ENCODE measurements at places on chromosomes 13 and 19.
A peak's percentile ranks its signal among the peaks of the same experiment; 100 is the strongest.

GRCh38 chr13:33931397-33932311 is 113.7 kb downstream of the RFC3 start:
- H3K4me1 ChIP-seq = no peaks in the 10 kb centered on the region
- no peaks in the 10 kb centered on the region for H3K36me3 ChIP-seq
- no peak overlapping the region for H3K27ac ChIP-seq
- no peak overlapping the region for H3K4me3 ChIP-seq
- no peaks in the 10 kb centered on the region for H3K27me3 ChIP-seq
- DNase-seq = no peak

DNA sequence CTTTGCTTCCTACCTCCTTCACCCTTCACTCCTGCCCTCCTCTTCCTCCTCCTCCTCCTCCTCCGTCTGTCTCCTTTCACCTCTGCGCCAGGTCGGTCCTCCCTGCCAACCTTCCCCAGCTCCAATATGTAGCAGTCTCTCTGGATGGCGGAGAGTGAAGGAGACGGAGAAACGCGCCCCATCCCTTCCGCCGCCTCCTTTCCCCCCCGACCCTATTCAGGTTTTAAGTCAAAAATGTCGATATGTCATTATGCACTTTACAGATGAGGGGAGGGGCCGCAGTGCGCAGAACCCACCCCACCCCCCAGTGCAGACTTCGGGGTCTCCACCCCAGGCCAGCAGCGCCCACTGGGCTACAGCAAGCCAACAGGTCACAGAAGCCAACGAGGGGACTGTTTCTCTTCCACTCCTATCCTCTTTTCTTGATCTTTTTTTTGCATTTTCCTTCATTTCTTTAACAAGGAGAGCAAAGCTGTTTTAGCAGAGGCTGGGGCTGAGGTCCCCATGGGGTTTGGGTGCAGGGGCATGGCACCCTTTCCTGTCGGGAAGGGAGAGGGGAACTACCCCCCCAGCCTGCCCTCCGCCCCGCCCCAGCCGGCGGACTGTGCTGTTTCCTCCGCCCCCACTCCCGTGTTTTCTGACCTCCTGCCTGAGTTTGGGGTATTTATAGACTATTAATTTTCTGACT is 9.2 kb downstream of the MIDN start:
- no peak overlapping the region for H3K4me3 ChIP-seq
- no peaks in the 10 kb centered on the region for H3K27me3 ChIP-seq
- peaks cover 64% of the 10 kb centered on the region for H3K4me1 ChIP-seq
- H3K36me3 ChIP-seq = no peaks in the 10 kb centered on the region

DNA sequence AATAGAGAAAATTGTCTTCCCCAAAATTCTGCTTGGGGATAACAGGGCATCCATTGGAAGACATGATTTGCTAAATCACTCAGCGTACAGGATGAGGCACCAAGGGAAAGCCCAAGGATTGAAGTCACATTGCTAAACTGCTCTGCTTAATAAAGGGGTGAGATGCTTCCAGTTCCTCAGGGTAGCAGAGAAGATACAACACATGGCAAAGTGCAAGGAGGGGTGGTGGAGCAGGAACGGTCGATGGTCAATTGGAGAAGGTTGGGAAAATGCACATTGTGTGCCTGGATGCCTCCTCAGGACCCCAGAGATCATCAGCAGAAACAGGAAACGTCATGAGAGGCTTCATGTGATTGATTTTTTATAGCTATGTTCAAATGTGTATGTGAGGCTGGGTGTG is 116.3 kb upstream of the SOX1 start:
- no peaks in the 10 kb centered on the region for H3K4me1 ChIP-seq
- no peaks in the 10 kb centered on the region for H3K27me3 ChIP-seq
- DNase-seq = no peak
- no peak overlapping the region for H3K27ac ChIP-seq

- H3K27ac ChIP-seq = no peak overlapping the region
- no peak for DNase-seq
- no peaks in the 10 kb centered on the region for H3K4me1 ChIP-seq
- no peaks in the 10 kb centered on the region for H3K36me3 ChIP-seq
Observed at GRCh38 chr19:16266586-16266942, 58.1 kb upstream of the KLF2 start.

DNA sequence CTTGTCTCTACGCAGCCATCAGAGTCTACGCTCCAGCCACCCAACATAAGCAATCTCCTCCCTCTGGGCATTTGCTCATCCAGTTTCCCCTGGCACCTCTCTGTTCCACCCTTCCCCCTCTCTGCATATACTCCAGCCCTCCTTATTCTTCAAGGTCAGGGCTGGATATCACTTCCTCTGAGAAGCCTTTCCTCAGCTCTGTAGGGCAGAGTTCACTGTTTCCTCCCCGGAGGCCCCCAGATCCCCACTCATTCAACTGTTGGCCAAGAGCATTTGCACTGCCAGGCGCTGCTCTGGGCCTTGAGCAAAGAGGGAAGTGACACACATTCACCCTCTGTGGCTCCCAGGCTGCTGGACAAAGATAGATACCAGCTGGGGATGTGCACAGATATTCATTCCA is 3.3 kb downstream of the FCGRT start:
- H3K27ac ChIP-seq = no peak overlapping the region
- no peak overlapping the region for H3K4me3 ChIP-seq
- peaks cover 9% of the 10 kb centered on the region for H3K4me1 ChIP-seq
- H3K27me3 ChIP-seq = no peaks in the 10 kb centered on the region

- peak overlapping the region; percentile 99 for H3K27ac ChIP-seq
- H3K4me3 ChIP-seq = no peak overlapping the region
- H3K4me1 ChIP-seq = peaks cover 46% of the 10 kb centered on the region
- DNase-seq = no peak
- H3K36me3 ChIP-seq = no peaks in the 10 kb centered on the region
Observed at GRCh38 chr19:45765702-45766295, 3.3 kb downstream of the SIX5 start.

GRCh38 chr19:39670998-39671397 is 15.3 kb downstream of the LGALS16 start:
- H3K4me3 ChIP-seq = no peak overlapping the region
- no peaks in the 10 kb centered on the region for H3K4me1 ChIP-seq
- no peak overlapping the region for H3K27ac ChIP-seq
- H3K27me3 ChIP-seq = peaks cover 3% of the 10 kb centered on the region

DNA sequence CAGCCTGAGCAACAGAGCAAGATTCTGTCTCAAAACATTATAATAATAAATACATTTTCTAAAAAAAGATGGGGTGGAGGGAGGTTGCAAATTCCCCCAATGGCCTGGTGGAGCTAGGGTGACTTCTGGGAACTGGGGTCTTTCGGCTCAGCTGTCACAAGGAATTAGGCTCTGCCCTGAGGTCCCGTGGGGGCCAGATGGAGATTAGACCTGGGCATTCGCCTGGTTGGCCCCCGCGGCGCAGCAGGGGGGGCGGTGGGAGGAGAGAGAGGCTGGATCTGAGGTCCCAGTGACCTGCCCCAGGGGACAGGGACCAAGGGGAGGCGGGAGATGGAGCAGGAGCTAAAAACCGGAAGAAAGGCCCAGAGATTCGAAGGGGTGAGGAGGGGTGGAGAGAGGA is 14.8 kb downstream of the FUT6 start:
- no peaks in the 10 kb centered on the region for H3K4me1 ChIP-seq
- H3K27ac ChIP-seq = no peak overlapping the region
- H3K4me3 ChIP-seq = no peak overlapping the region
- no peaks in the 10 kb centered on the region for H3K36me3 ChIP-seq
- peaks cover 39% of the 10 kb centered on the region for H3K27me3 ChIP-seq

DNA sequence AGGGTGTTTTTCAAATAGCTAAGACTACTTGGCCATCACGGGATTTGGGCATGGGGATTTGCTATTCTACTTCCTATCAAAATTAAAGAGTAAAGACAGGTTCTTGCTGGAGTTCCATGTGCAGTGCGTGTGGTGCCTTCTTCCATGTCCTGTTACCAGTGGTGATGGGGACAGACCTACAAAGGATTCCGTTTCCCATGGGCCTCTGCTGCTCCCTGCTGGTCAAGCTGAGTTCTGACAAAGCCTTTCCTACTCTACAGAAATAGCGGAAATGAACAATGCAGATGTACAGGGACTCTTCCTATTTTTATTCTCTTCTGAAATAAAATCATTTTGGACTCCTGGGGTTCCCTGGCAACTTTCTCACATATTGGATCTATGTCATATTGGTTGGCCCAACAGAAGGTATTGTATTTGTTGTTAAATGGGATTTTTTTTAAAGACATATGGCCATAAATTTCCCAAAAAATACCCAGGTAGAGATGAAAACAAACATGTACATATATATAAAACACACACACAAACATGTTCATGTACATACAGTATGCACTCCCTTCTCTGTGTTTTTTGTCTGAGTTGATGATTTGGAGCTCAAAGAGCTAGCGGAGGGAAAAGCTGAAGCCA is 90.5 kb upstream of the SLC15A1 start:
- no peaks in the 10 kb centered on the region for H3K27me3 ChIP-seq
- H3K4me1 ChIP-seq = no peaks in the 10 kb centered on the region
- H3K27ac ChIP-seq = no peak overlapping the region

DNA sequence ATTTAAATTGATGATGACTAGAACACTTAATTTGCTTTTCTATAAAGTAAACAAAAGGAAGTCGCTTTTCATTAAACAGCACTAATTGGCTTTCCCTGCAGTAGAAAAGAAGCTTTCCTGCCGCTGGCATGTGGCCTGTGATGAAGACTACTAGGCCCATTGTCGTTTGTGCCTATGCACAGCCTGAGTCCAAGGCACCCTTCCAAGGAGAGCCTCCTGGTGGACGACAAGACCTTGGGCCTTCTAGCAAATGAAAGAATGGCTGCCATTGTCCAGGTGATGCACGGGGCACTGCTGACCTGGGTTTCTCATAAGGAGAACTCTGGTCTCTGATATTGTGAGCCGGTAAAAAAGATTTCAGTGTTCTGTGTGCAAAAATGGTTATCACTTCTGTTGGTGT is 233.0 kb downstream of the COL4A1 start:
- no peaks in the 10 kb centered on the region for H3K27me3 ChIP-seq
- no peak overlapping the region for H3K27ac ChIP-seq
- no peak overlapping the region for H3K4me3 ChIP-seq
- H3K4me1 ChIP-seq = no peaks in the 10 kb centered on the region
- H3K36me3 ChIP-seq = no peaks in the 10 kb centered on the region

- H3K27me3 ChIP-seq = no peaks in the 10 kb centered on the region
- DNase-seq = no peak
- no peaks in the 10 kb centered on the region for H3K36me3 ChIP-seq
- no peak overlapping the region for H3K4me3 ChIP-seq
- H3K4me1 ChIP-seq = no peaks in the 10 kb centered on the region
Observed at GRCh38 chr13:72384879-72385278, 342.6 kb downstream of the MZT1 start.

GRCh38 chr13:30481241-30481760 is 15.6 kb upstream of the HMGB1 start:
- DNase-seq = no peak
- H3K4me1 ChIP-seq = peaks cover under 1% of the 10 kb centered on the region
- no peaks in the 10 kb centered on the region for H3K27me3 ChIP-seq
- H3K4me3 ChIP-seq = no peak overlapping the region
- no peaks in the 10 kb centered on the region for H3K36me3 ChIP-seq
- H3K27ac ChIP-seq = no peak overlapping the region

GRCh38 chr19:41926028-41926762 is 2.1 kb downstream of the ERFL start:
- H3K4me1 ChIP-seq = peaks cover 9% of the 10 kb centered on the region
- H3K36me3 ChIP-seq = no peaks in the 10 kb centered on the region
- DNase-seq = no peak
- no peak overlapping the region for H3K4me3 ChIP-seq
- H3K27me3 ChIP-seq = peaks cover 86% of the 10 kb centered on the region

DNA sequence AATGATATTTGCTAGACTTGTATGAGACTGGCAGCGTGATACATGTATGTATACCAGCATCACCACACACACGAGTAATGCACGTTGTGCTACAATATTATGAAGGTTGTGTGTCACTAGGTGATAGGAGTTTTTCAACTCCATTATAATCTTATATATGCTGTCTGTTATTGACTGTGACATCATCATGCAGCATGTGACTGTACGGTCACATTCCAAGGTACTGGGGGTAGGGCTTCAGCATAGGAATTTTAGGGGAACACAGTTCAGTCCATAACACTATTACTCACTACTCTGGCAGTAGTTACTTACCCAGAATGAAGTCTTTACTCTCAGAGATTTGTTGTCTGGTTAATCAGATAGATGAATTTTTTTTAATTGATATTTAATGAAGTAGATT is 91.1 kb downstream of the CDK8 start:
- no peak for DNase-seq
- H3K27me3 ChIP-seq = no peaks in the 10 kb centered on the region
- H3K27ac ChIP-seq = no peak overlapping the region
- peaks cover 3% of the 10 kb centered on the region for H3K36me3 ChIP-seq
- no peak overlapping the region for H3K4me3 ChIP-seq
